Fibroblast of skin of right quadriceps (primary cell): ENCODE measurements at places on chromosomes 6 and 20.

- DNase-seq, result no peak
Observed at GRCh38 chr20:17503301-17504065, 27.7 kb downstream of the BFSP1 start.

DNA sequence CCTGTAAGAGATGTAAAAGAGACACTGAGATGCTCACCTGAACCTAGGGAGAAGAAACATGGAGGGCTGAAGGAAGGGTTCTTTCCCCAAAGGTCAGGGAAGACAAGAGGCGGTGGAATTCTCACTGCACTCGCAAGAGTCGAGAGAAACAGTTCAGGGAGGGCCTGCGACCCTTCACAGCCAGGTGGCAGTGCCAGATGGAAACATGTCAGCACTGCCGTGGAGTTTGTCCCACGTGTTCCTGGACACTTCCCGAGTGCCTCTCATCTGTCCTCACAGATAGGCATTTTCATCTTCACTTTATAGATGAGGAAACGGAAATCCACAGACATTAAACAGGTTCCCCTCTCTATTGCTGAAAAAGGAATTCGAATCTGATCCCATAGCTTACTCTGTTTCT lies 70.4 kb upstream of the SYNJ2 start:
- no peak for DNase-seq

- DNase-seq, result no peak
Observed at GRCh38 chr6:159261995-159262394, 92.8 kb downstream of the FNDC1 start.

- DNase-seq, result peak; percentile 53
Observed at GRCh38 chr20:50496773-50497385, 13.3 kb upstream of the PTPN1 start.

DNA sequence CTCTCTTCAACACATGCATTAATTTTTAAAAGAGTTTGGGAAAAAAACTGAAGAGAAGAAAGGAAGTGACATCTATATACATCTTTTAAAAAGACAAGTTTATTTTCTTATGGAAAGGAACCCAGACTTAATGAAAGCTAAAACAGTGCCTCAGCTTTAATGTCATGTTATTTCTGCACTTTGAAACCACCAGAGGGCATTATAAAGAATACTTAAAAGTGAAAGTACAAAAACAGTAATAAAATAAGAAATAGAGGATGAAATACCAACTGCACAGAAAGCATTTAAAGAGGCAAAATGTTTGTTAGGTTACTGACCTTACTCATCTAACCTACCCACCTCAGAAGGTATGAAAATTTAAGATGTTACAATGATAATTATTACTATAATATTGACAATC lies 98.8 kb downstream of the HUS1B start:
- DNase-seq, result peak; percentile 3

GRCh38 chr20:35503841-35504561 lies 25.5 kb downstream of the C20orf173 start:
- DNase-seq, result no peak

DNA sequence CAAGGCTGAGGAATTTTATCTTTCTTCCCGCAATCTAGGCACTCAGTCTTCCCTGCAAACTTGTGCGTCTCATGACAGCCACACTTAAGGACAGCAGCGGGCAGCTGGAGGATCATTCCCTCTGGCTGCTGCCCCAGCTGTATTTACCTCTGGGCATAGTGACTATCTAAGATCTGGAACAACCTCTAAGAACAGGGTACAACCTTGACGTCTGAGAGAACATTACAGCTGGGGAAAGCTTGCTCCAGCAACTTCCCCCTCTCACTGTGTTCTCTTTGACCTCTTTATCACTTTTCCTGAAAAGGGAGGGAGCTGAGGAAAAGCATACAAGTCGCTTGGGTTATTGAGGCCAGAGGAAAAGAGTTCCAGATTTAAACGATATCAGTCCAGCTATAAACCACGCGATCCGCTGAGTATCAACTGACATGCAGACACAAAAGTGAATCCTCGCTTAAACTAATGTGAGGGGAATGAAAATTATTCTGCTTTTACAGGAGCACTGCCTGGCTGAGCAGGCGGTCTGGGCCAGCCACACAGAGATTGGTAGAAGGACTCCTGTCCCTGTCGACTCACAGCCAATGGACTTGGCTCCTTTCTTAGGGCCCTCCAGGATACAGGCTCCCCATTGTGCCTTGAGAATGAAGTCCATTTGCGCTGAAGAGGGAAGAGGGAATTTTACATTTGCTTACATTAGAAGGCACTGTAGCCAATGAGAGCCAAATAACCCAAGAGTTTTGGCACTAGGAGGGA lies 153.3 kb downstream of the QRSL1 start:
- no peak for DNase-seq

DNA sequence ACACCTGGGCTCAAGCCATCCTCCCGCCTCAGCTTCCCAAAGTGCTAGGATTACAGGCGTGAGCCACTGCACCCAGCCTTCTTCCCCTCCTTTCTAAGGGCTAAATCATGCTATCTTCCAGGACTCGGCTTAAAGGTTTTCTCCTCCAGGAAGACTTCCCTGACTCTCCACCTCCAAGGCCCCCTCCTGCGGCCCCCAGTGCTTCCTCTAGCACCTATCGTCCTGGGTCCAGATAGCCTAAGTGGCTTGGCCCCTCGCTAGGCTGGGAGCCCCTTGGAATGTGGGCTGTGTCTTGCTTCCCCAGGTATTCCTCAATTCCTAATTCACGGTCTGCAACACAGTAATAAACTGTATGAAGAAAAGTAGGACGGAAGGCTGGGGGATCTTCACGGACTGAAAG lies 36.7 kb downstream of the PIM1 start:
- DNase-seq, result no peak

GRCh38 chr6:33343953-33344611 lies 26.5 kb upstream of the ZBTB22 start:
- DNase-seq, result no peak

- DNase-seq, result no peak
Observed at GRCh38 chr20:58978351-58979190, 2.5 kb upstream of the NELFCD start.

- no peak for DNase-seq
Observed at GRCh38 chr6:44498436-44498835, 110.9 kb downstream of the CDC5L start.

GRCh38 chr6:140345935-140346334 lies 971.5 kb upstream of the CITED2 start:
- no peak for DNase-seq

GRCh38 chr6:136751991-136752390 lies 40.3 kb downstream of the MAP3K5 start:
- no peak for DNase-seq

- DNase-seq, result no peak
Observed at GRCh38 chr20:4070323-4071177, 55.2 kb upstream of the RNF24 start.

- no peak for DNase-seq
Observed at GRCh38 chr6:20647585-20647984, 113.3 kb downstream of the CDKAL1 start.

DNA sequence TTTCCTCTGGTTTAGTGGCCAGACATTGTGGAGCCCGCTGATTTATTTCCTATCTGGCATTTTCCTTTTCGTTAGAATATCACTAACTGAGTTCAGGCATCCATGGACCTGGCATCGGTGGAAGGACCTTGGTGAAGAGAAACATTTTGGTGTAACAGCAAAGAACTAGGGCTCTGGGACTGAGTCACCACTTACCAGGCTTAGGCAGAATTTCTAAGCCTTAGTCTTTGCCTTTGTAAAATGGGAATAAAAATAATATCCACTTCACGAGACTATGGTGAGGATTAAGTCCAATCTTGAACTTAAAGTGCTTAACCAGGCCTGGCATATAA lies 42.0 kb upstream of the ENPP1 start:
- DNase-seq, result no peak

- DNase-seq, result no peak
Observed at GRCh38 chr6:147547369-147547902, 38.9 kb downstream of the SAMD5 start.

DNA sequence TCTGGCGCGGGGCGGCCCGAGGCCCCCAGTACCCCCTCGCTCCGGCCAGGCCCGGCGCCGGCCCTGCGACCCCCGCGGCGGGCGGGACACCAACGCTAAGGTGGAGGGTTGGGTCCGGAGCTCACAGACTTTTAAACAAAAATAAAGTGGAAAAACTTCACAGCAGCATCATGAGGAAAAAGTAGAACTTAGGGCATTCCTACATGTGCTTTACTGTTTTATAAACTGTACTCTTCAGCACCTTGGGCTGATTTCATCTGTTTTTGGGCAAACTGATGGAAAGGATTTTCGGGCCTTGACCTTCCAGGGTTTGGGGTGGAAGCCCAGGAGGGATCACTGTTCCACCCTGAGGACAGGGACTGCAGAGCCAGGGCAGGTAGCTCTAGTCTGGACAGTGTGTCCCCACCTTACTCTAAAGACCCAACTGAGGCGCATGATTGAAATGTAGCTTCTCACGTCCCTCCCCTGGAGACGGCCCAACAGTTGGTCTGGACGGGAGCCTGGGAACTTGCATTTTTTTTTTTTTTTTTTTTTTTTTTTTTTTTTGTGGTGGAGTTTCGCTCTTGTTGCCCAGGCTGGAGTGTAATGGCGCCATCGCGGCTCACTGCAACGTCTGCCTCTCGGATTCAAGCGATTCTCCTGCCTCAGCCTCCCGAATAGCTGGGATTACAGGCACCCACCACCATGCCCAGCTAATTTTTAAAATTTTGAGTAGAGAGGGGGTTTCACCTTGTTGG lies 740 bp downstream of the NELFCD start:
- peak; percentile 13 for DNase-seq

- no peak for DNase-seq
Observed at GRCh38 chr6:34589140-34589539, 33.0 kb upstream of the SPDEF start.

DNA sequence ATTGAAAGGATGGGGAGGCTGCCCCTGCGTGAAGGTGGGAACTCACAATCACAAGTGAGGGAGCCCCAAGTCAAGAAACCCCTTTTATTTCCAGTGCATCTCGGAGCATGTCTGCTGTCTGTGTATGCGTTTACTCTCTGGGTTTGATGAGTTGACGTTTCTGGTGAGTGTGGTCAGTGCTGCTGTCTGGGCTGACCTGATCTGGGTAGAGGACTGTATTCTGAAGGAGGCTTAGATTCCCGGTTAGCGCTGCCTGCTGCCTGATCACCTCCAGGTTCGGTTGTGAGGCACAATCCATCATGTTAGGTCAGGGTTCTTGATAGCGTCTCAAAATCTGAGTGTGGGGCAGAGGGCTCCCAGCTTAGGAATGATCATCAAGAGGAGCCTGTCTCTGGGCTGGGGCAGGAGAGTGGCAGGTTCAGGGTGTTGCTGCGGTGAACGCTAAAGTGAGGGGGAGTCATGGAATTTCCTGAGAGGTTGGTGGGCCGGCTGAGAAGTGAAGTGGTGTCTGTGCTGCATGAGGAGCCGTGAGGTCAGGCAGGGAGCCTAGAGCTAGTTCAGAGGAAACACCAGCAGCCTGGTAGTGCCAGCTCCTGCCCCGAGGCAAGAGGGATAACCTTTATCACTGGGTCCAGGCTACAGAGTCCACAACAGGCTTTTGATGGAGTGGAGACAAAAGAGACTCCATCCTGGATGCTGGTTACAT lies 225.3 kb upstream of the CST7 start:
- no peak for DNase-seq

- DNase-seq, result no peak
Observed at GRCh38 chr20:4061987-4062386, 46.6 kb upstream of the RNF24 start.

DNA sequence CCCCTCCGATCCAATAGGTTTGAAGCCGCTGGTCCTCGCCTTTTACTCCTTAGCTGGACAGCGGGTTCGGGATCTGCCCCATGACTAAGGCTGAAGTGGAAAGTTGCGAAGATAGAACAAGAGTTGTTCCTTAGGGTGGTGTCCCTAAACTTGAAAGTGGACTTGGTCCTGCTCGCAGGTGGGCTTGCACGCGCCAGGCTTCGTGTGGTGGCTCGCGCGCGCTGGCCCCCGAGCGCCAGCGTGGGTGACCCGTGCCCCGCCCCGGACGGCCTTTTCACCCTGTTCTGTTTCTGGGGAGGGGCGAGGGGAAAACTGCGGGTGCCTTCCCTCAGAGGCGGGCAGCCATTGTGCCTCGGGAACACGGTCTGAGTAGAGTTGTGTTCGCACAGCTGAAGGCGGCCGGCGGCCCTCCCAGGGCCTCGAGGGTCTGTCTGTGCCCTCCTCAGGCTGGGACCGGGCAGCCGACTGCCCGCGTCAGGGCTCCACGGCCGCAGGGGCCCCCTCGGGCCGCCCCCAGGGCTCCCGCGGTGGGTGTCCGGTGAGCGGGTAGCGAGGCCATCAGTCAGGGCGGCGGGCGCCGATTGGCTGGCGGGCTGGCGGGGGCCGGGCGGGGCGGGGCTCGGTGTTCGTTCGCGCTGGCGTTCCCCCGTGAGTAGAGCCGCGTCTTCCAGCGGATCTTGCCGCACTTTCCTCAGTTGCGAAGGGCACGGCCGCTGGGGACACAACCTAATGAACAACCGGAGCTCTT lies 33.0 kb downstream of the RREB1 start:
- peak; percentile 75 for DNase-seq

GRCh38 chr6:136754820-136755219 lies 37.5 kb downstream of the MAP3K5 start:
- DNase-seq, result no peak

- DNase-seq, result peak; percentile 77
Observed at GRCh38 chr20:38982291-38982690, 20.1 kb downstream of the DHX35 start.

GRCh38 chr20:21240394-21240793 lies 62.7 kb upstream of the XRN2 start:
- DNase-seq, result no peak

GRCh38 chr20:44630297-44630696 lies 21.2 kb downstream of the ADA start:
- DNase-seq, result no peak

DNA sequence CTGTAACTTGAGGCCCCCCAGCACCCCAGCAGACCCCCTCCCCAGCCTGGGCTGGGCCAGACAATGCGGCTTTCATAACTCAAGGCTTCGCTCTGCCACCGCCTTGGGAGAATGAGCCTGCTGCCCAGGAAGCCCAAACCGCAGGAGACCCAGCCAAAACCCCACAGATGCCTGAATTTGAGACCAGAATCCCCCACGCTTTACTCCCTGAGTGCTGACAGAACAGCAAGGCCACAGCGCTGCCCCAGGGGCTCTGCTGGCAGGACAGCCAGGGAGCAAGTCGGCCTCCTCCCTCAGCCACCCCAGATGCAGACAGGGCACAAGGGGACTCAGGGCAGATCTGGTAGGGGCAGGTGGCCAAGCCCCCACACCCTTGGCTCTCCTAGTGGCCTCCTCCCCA lies 2.2 kb downstream of the MDFI start:
- DNase-seq, result no peak
